ENCODE measurements at places on chromosomes 3 and 15.

DNA sequence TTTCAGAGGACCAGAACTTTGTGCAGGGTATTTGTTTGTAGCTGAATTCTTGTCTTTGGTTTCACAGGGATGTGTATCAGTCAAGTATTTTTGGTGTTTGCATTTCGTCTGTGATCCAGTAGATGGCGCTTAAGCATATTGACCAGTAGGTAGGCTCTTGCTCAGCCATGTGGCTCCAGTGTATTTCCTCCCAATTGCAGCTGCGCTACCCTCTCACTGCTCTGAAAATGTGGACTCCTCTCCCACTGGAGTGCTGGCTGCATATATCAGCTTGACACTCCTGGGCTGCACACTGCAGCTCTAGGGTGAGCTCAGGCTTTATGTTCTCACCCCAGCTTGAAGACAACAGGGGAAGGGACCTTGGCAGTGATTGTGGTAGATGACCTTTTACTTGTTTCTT, 1264.3 kb upstream of the ALCAM start:
- DNase-seq, result peak; percentile 40

GRCh38 chr3:78825858-78826215, 942.0 kb downstream of the ROBO1 start:
- DNase-seq, result no peak

GRCh38 chr3:152517502-152517901, 248.8 kb downstream of the MBNL1 start:
- no peak for DNase-seq

GRCh38 chr3:150761831-150762661, 923 bp downstream of the SIAH2 start:
- DNase-seq, result peak; percentile 43

DNA sequence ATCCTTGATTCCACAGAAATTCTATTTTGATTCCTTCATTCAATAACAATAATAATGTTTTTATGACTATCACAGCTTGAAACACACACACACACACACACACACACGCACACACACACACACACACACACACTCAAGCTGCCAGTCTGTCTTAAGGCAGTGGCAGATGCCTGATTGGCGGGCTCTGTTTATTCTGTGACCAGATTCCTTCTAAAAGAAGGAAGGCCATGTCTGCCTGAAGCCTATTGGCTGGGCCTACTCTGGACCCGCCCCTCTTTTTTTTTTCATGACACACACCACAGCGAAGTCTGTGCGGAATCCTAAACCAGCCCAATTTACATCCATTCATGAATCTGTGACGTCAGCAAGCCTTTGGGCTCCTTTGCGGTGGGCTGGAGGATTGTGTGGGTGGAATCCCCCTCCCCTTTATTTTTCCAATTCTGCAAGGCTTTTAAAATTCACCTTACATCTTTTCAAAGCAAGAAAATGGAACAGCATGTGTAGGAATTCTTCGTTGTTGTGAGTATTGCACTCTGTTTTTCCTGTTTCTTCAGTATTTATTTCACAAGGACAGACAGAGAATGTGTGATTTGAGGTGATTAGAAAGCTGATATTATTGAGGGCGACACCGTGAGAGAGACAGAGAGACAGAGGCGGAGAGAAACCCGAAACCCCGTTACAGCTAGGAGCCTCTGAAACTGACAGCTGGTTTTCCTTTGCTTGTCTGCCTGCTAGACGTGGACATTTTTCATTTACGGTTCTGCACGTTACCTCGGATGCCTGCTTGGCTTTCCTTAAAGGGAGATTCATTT, at the start of gene MAP3K13:
MAP3K13 (plus strand) TSS at position 287 of the 812 bp plus-strand sequence. CDS start 65,446 bp downstream, outside the sequence.
- DNase-seq, result peak; percentile 79

GRCh38 chr15:87706001-87706400, 550.5 kb downstream of the NTRK3 start:
- DNase-seq, result no peak

DNA sequence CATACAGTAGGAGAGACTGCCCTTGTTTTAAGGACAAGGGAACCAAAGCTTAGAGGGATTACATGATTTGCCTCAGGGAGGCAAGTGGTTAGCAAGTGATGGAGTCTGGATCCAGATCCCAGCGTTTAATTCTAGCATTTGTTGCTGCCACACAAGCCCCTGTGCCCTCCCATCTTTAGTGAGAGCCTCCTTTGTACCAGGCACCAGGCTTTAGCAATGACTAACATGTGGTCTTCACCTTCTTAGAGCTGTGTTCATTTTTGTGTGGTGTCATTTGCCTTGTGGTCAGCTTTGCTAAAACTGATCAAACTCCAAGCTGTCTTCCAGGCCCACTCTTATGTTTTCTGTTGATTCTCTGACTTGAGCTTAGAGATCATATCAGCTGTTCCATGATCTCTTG, 290.5 kb downstream of the RPLP1 start:
- DNase-seq, result no peak

DNA sequence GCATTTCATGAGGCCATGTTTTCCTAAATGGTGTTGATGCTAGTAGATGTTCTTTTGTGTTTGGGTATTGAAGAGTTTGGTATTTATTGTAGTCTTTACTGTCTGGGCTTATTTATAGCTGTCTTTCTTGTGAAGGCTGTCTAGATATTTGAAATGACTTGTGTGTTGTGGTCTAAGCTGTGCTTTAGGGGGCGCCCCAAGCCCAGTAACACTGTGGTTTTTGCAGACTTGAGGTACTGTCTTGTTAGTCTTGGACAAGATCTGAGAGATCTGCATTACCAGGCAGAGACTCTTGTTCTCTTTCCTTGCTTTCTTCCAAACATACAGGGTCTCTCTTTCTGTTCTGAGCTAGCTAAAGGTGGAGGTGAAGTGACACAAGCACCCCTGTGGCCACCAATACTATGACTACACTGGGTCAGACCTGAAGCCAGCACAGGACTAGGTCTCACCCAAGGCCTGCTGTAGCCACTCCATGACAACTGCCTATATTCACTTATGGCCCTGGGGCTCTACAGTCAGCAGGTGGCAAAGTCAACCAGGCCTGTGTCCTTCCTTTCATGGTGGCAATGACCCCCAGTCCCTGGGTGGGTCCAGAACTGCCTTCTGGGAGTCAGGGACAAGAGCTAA, 152.1 kb upstream of the TBC1D5 start:
- DNase-seq, result peak; percentile 64

- DNase-seq, result peak; percentile 39
Measured at GRCh38 chr3:57696801-57697321, 4.0 kb upstream of the DENND6A start.

DNA sequence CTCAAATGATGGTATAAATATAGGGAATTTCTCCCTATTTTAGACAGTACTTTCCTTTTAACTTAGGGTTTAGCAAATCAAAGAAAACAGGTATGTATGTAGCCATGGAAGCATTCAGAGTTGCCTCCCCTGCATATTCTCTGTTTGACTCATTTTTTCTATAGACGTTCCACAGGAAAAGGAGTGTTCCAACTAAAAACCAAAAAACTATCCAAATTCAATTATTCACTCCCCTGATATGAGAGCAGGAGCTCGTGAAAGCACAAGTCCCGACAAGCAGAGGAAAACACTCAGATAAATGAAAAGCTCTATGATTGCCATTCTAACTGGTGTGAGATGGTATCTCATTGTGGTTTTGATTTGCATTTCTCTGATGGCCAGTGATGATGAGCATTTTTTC, 119.5 kb downstream of the FRMD5 start:
- no peak for DNase-seq

GRCh38 chr3:23873941-23874340, 42.8 kb downstream of the NKIRAS1 start:
- DNase-seq, result no peak

- no peak for DNase-seq
Measured at GRCh38 chr15:68407886-68408881, 23.8 kb downstream of the ITGA11 start.

- DNase-seq, result no peak
Measured at GRCh38 chr3:169192643-169193042, 470.9 kb downstream of the MECOM start.

Measured in suppressor macrophage treated with lipopolysaccharide for 4 hours (primary cell).